Hepatocyte (in vitro differentiated cells): ENCODE measurements at places on chromosomes 11 and 22. TPM values are rescaled to one million over a fixed set of nuclear protein-coding genes. Genes with fewer than 3 reads are reported as not detected.
A peak's percentile ranks its signal among the peaks of the same experiment; 100 is the strongest.

GRCh38 chr11:21927628-21928027, 265.3 kb upstream of the ANO5 start:
- no peak for DNase-seq

Gene CHRDL2
- total RNA-seq: 0.44 and 0.83 TPM in 2 replicates

- no peak for DNase-seq
These were observed 5.6 kb downstream of the MS4A10 start for GRCh38 chr11:60790726-60791125.

- no peak for DNase-seq
These were observed 78.0 kb upstream of the SUSD2 start for GRCh38 chr22:24103301-24103700.

Gene RRM1
- total RNA-seq: 34.5 and 35.0 TPM in 2 replicates

GRCh38 chr11:113470233-113470632, 5.0 kb downstream of the DRD2 start:
- no peak for DNase-seq

GRCh38 chr11:99371257-99371656, 350.5 kb downstream of the CNTN5 start:
- no peak for DNase-seq

DNA sequence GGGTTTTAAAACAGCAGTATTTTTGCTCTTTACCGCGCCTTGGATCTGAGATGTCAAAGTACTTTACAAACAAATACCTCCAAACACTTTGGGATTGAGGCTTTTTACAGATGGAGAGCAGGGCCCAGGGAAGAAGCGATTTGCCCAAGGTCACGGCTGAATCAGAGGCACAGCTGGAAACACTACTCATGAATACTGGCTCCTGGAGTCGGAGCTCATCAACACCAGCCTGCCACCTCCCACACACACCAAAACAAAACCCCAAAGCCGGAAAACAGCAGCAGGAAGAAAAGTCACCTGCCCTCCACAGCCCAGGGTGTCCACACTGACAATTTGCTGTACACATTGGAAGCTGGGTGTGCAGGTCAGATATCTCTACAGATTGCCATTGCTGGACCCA, 339.4 kb downstream of the CADM1 start:
- no peak for DNase-seq

DNA sequence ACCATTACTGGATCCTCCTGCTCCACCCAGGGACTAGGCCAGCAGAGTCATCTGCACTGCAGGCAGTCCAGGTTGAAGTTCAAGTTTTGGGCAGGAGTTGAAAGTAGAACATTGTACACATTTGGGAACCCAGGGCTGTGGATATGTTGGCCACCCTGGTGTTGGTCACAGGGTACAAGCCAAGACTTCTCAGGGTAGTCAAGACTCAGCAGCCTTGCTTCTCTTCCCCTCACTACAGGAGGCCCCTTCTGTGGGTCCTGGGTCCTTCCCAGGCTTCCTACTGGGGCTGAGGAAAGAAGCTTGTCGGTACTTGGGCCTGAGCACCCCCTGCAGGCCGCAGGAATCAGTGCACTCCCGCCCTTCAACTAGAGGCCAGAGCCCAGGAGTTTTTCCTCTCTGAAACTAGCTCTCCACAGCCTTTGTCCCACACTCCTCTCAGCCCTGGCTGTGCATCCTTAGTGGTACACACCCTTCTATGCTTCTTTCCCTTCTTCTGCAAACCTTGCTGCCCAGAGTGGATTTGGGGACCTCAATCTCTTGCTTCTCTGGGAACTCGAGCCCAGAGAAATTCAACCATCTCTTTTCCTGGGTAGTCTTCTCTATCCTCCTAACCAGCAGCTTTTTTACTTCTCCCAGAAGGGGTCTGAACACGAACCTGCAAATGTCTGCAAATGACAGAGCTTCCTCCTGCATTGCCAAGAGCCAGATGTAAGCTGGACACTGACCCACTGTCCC, 2.6 kb upstream of the HPX start:
- peak; percentile 74 for DNase-seq

DNA sequence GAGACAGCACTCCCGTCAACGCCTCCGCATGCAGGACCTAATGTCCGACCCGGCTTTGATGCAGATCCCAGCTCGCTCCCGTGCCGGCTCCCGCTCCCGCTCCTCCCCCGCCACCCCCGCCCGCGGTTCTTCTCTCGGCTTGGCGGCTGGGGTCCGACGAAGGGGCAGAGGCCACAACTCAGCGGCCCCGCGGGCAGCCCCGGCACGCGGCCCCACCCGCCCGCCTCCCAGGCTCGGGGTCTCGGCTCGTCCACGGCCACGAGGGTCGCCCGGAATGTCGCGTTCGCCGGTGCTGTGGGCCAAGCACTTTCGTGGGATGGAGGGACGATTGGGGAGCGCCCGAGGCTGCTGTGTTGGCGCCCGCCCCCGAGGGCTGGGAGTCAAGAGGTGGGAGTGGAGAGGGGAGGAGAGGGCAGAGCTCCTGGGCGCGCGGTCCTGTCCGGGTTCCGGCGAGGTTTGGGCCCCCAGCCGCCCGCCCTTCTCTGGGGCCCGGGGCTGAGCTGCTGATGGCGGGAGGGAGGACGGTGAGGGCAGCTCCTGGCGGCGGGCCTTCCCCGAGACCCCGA, 5.3 kb upstream of the TBX1 start:
- no peak for DNase-seq

DNA sequence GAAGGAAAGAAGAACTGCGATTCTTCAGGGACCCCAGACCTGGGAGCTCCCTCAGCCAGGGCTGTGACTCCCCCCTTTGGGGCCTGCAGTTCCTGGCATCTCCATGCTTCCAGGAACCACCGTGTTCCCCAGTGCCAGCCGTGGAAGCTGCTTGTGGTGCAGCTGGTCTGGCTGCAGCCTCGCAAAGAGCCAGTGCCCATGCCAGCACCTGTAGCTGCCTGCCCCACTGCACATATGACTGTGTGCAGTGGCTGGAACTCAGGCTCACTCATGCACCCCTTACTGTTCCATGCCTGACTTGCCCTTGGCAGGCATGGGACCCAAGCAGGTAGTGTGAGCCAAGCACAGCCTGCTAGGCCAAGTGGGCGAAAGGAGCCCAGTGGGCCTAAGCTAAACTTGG, 401.3 kb downstream of the LRRC4C start:
- no peak for DNase-seq

- DNase-seq: peak; percentile 74
These were observed 105.1 kb downstream of the HIPK3 start for GRCh38 chr11:33362051-33362910.

DNA sequence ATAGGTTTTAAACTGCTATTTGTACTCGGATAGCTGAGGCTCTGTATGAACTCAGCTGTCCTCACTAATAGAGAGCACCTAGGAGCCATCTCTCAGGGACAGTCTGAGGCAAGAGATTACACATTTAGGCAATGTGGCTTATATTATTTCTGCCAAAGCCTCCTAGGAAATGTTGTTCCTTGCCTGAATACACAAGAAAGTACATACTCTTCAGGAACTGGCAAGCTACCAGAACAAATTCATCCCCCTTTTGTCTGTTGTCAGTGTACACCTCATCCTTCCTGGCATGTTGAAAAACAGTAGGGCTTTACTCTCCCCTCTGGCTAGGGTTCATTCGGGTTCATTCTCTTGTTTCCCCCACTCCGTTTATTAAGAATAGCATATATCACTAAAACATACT, 615.9 kb upstream of the FAT3 start:
- no peak for DNase-seq

Gene DNAJB7
- not detected in 2 replicates for total RNA-seq

GRCh38 chr11:110518809-110519514, 89.2 kb downstream of the FDX1 start:
- DNase-seq: no peak

- no peak for DNase-seq
These were observed 59.9 kb downstream of the PAK1 start for GRCh38 chr11:77413850-77414460.

GRCh38 chr11:111937461-111937769, 272 bp downstream of the DIXDC1 start:
- no peak for DNase-seq

GRCh38 chr11:47732271-47732670, 17.1 kb upstream of the AGBL2 start:
- DNase-seq: no peak

- DNase-seq: peak; percentile 78
These were observed 521 bp upstream of the PTS start for GRCh38 chr11:112225753-112226061.

Gene CHRM1
- not detected in 2 replicates for total RNA-seq

DNA sequence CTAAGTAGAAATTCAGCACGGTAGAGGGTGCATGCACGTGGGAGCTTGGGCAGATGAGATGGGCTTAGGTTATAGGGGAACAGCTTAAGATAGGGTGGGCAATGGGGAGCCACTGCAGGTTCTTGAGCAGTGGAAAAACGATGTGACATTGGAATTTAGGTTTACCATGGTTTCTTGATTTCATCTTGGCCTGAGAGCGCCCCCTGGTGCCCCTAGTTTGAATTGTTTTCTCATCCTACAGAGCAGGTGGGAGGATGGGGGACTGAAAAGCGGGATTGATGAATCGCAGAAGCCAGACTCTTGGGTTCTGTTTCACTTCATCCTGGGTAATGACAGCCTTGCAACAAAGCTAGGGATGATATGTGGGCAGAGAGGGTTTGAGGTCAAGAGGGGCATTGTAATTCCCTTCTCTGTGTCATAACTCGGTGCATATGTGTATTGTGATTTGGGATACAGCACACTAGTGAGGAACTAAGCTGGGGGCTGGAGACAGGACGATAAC, 6.7 kb upstream of the MCAM start:
- peak; percentile 83 for DNase-seq

GRCh38 chr11:12111549-12112520, 1.4 kb downstream of the MICAL2 start:
- no peak for DNase-seq

GRCh38 chr11:24163146-24163545, 333.7 kb upstream of the LUZP2 start:
- DNase-seq: no peak

DNA sequence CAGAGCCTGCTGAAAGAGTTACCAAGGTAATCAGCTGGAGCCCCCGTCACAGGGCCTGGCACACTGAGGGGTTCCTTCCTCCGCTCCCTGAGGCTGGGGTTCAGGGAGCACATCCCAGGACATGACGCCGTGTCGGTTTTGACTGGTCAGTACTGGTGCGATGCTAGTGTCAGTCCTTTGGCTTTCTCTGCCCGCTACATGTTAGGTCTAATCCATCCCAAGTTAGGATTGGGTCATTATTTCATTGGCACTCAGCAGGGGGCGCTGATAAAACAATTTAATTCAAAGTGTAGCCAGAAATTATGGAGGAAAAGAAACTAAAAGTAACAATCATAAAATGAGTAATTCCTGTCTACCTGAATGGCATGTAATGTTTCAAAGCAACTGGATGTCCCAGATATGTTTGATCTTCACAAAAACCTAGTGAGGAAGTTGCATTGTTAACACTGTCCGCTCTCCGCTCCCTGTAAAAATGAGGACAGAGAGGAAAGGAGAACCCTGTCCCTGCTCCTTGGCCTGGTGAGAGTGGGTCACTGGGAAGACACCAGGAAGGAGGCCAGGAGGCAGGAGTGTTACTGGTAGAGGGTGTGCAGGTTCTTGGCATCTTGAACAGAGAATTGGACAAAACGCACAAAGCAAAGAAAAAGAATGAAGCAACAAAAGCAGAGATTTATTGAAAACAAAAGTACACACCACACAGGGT, 27.1 kb downstream of the TSKU start:
- DNase-seq: no peak

DNA sequence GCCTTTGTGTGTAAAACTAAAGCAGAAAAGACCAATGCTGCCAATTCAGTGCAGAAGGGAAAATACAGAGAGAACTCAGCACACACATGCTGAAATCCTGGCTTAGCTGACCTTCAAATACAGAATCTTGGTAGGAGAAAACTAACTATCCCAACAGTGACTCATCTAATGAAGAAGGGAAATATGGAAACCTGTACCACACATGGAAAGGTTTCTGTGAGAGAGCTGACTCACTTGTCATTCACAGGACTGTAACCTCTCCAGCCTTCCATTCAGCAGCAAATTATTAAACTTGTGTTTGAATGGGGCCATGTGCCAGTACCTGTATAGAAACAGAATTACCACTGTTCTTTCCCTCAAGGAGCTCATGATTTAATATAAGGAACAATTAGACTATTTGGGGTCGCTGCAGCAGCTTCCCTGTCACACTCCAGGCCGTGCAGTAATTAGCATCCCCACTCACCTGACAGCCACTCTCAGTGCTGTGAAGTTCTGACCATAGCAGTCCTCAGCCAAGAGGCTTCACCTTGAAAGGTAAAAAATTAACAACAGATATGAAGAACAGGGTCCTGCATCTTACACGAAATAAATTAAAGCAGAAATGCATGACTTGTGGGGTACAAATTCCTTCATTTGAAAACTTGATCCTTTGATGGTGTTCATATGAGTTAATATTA, 53.9 kb downstream of the MSANTD4 start:
- peak; percentile 7 for DNase-seq

GRCh38 chr11:86440305-86440716, 65.6 kb downstream of the CCDC81 start:
- no peak for DNase-seq

GRCh38 chr11:95499516-95500135, 268.6 kb upstream of the SESN3 start:
- DNase-seq: no peak

Gene MS4A3
- not detected in 2 replicates for total RNA-seq
